ENCODE measurements at places on chromosomes 1 and 21. TPM values are rescaled to one million over a fixed set of nuclear protein-coding genes. Genes with fewer than 3 reads are reported as not detected.

DNA sequence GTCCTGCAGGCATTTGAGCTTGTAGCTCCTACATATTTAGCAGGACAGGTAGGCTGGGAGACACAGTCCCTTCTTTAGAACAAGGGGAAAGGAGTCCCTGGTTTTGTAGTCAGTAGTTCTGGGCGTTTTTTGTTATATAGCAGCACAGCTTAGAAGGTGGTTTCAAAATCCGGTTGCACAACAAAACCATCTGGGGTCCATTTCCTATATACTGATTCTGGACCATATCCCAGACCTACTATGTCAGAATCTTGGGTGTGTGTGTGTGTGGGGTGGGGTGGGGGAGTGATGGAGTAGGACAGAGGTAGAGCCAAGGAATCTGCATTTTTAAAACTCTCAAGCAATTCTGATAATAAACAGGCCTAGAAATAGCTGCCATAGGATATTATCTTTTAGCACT is 21.6 kb downstream of the METTL13 start:
- no peak for ATAC-seq

DNA sequence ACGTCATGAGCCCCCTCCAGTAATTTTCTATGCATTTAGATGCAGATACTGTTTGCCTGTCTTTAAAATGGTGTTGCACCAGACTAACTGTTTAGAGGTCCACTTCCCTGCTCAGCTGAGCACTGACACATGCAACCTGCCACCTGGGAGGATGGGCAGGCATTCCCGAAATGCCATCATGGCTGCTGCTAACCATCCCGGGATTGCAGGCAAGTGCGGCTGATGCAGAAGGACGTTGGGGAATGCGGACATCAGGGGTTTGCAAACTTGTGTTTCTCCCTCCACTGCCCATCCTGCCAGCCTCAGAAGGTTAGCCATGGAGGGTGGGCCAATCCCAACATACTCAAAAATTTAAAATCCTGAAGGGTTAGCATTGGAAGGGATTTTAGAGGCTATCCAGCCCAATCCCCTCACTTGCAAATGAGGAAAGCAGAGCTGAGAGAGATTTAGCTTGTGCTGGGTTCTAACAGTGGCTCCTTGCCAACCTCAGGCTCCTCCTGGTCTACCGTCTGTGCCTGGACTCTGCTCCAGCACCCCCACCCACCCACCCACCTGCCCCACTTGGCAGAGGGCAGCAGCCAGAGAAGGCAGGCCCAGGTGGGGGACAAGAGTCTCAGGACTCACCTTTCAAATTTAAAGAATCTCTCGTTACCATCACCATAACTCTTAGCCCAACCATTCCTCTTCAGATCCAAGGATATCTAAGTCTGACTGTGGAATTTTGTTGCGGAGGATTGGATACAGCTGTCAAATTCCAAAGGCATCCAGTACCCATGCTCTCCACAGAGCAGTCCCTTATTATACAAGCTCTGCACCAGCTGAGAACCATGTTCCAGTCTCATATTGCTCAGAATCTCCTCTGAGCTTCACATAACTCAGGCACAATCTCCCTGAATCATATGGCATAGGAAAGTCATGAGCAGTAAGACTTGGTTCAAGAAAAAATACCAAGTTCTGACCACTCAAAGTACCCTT is 34.2 kb downstream of the HIVEP3 start:
- ATAC-seq = no peak

RAB29 gene
- 74.8 TPM for total RNA-seq

GRCh38 chr1:163035446-163036249 is 33.5 kb upstream of the RGS4 start:
- ATAC-seq = no peak

GRCh38 chr21:34132926-34133325 is 59.5 kb downstream of the MRPS6 start:
- no peak for ATAC-seq

CCDC30 gene
- 2.7 TPM for total RNA-seq

MEX3A gene
- total RNA-seq = under 0.01 TPM

DNA sequence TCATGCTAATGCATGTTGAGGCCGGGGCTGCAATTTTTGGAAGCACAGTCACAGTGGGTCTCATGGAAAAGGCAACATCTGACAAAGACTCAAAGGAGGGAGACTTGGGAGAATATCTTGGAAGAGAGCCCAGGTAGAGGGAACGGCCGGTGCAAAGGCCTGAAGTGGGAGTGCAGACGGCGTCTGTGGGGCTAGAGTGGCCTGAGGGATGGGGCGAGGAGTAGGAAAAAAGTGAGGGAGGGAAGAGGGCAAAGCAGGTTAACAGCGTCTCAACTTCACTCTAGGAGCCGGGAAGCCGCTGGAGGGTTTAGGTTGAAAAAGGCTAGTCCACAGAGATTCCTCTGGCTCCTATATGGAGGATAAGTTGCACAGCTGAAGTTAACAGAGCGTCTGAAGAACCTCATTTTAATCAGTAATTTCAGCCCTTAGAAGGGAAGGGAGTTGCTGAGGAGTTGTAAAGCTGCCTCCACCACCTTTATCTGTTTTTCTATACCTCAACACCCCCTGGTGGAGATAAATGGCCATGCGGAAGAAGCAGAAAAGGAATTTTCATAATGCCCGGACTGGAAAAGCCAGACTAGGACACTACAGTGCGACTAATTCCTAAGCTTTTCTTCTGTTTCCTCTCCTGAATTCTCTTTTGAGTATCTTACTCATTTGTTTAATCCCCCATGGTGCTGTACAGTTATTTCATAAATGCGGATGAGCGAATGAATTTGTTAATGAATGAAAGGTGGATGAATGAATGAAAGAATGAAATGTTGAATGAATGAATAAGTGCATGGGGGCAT is 78.7 kb upstream of the ZNF281 start:
- ATAC-seq = peak; percentile 58

DNA sequence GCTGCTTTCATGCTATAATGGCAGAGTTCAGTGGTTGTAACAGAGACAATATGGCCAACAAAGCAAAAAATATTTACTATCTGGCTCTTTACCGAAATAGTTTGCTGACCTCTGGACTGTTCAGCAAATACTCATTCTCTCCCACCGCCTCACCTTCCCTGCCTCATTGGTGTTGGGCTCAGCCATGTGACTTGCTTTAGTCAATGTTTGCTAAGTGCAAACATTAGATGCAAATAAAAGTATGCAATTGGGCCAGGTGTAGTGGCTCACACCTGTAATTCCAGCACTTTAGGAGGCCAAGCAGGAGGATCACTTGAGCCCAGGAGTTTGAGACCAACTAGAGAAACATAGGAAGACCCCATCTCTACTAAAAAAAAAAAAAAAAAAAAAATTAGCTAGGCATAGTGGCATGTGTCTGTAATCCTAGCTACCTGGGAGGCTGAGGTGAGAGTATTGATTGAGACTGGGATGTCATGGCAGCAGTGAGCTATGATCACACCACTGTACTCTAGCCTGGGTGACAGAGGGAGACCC is 55.1 kb downstream of the RPL5 start:
- no peak for ATAC-seq

DNA sequence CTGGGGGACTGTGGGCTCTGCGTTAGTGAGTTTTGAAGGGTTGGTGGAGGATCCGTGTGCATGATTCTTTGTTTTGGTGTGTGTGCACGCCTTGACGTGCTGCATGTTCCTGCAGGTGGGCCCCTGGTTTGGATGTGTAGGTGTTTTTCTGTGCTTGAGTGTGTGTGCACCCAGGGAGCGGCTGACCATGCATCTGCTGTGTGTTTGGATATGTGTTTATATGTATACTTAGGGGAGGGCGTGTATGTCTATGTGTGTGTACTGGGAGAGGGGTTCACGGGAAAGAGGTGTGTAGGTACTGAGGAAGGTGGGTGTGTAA is 1.1 kb downstream of the VANGL2 start:
- no peak for ATAC-seq

DNA sequence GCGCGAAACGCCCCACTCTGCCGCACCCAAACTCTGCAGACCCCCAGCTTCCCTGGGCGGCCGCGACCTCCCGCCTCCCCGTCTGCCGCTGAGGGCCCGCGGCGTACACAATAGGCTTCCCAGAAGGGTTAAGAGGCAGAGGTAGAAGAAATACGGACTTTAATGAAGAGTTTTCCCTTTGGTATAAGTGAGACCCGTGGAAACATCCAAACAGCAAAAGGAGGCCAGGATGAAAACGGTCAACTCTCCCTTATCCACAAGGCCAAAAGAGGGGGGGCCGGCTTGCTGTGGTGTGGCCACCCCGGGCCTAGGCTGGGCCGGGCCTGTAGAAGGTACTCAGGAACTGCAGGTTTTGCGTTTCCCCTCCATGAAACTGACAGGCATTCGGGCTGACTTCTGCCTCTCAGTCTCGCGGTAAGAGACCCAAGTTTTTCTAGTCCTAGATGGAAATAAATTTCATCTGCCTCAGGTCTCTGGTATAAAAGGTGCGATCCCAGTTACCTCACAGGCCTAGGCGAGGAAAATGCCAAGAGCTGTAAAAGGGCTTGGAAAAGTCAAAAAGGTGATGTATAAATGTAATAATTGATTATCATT is 671 bp upstream of the PYGO2 start:
- peak; percentile 26 for ATAC-seq

DNA sequence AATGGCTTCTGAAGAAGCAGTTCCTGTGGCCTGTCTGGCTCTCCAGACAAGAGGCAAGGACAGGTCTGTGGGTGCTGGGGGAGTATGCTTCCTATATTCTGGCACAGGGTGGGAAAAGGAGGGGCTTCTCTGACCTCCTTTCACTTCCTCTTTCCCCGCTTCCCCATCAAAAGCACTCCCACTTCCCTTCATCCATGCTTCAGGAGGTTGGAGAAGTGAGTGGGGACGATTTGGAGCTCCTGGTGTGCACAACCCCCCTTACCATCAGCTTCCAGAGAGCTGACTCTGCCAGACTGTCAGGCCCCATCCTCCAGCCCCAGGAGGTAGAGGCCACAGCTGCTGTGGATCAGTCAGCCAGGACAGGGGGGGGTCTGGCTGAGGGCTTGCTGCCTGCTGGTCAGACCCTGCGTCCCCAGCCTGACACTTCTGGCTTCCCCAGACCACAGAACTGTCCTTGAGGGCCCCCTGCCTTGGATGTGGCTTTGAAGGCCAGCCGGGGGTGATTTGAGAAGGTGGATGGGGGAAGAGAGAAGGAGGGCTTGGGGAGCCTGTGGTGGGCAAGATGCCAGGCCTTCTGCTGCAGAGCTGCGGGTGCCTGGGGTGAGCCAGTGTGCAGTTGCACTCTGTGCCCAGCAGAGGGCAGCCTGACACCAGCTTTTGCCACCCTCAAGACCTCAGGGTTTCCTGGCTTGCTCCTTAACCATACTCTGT is 21.5 kb upstream of the TMEM222 start:
- ATAC-seq = peak; percentile 79

DNA sequence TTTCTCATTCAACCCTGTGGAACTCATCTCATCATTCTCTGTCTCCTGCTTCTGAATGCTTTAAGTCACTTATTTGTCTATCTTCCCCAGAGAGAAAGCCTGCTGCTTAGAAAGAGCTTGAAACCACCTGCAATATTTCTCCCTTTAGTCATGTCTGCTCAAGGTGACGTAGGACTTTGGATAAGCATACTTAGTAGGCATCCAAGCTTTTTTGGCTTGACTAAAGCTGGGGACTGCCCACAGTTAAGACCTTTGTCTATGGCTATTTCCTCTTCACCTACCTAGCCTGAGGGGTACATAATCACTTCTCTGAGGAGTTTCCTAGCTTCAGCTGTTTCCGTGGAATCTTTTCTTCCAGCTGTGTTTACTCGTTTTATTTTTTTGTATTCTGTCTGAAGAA is 665.8 kb upstream of the CAMK1G start:
- no peak for ATAC-seq

- no peak for ATAC-seq
Measured at GRCh38 chr1:108845991-108846390, 10.9 kb downstream of the AKNAD1 start.

CAPZA1 gene
- total RNA-seq = 93.7 TPM

- ATAC-seq = no peak
Measured at GRCh38 chr21:36738489-36739126, 39.7 kb downstream of the SIM2 start.

MATN1 gene
- total RNA-seq = not detected

GRCh38 chr1:47688461-47689296 is 250.8 kb downstream of the FOXD2 start:
- no peak for ATAC-seq

TNFRSF4 gene
- total RNA-seq = 0.93 TPM

DNA sequence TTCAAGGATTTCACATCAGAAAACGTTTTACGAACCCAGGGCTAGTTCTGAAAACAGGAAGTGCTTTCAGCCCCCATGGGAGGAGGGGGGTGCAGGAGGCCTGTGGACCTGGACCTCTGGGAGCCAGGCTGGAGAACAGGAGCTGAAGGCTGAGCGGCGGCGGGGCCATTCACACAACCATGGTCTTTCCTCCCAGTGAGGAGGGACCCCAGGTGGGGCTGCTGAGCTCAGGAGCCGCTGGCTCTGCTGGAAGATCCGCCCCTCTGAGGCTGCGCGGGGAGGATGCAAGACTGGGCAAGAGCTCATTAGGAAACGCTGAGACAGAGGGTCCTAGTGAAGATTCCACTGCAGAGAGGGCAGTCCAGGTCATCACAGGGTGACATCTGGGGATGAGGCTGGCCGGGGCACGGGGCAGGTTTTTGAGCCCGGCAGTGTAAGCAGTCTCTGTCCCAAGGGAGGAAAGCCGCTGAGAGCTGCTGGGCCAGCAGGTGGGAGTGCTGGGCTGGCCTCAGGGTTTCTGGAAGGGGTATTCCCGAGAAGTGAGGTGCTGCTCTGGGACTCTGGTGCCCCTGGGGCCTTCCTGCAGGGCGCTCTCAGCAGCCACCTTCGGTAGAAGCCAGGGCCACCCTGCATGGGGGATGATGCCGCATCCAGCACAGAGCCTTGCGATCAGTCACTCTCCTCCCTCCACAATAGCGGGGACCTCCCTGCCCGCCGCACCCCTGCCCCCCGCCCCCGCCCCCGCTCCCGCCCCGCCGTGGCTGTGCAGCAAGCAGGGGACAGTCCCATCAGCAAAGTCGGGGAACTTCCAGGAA is 7.5 kb downstream of the MX2 start:
- ATAC-seq = peak; percentile 42

Measured in gastroesophageal sphincter (tissue), 4 donors.